ENCODE measurements at places on chromosomes 1 and 21. TPM values are rescaled to one million over a fixed set of nuclear protein-coding genes. Genes with fewer than 3 reads are reported as not detected.

DNA sequence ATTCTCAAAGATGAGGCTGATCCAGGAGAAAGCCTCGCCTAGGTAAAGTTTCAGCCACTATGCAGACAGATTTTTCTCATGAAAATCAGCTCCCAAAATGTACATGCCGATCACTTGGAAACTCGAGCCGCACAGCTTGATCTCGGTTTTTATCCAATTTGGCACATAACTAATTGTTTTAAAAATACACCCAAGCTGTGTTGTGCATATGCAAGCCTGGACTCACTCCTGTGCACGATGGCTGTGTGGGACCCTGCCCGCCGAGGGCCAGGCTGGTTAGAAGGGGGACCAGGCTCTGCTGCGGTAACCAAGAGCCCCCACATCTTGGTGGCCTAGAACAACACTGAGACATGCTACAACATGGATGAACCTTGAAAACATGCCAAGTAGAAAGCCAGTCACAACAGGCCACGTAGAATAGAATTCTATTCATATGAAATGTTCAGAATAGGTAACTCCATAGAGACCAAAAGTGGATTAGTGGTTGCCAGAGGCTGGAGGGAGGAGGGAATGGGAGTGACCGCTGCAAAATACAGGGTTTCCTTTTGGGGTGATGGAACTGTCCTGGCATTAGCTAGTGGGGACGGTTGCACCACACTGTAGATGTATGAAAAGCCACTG is 16.1 kb upstream of the LDLRAP1 start:
- no peak for DNase-seq

- no peak for DNase-seq
Observed at GRCh38 chr1:206831650-206832049, 33.8 kb upstream of the IL20 start.

- DNase-seq = no peak
Observed at GRCh38 chr1:205453466-205453865, 2.4 kb downstream of the BLACAT1 start.

- DNase-seq = no peak
Observed at GRCh38 chr1:206722751-206723461, 38.2 kb downstream of the MAPKAPK2 start.

MAP1LC3C gene
- polyA plus RNA-seq = 0.12 TPM

KCNJ9 gene
- polyA plus RNA-seq = not detected

C1orf56 gene
- 1.9 TPM for polyA plus RNA-seq

Data from AG04450 (cell line).